ENCODE measurements at places on chromosomes 7 and 10.

DNA sequence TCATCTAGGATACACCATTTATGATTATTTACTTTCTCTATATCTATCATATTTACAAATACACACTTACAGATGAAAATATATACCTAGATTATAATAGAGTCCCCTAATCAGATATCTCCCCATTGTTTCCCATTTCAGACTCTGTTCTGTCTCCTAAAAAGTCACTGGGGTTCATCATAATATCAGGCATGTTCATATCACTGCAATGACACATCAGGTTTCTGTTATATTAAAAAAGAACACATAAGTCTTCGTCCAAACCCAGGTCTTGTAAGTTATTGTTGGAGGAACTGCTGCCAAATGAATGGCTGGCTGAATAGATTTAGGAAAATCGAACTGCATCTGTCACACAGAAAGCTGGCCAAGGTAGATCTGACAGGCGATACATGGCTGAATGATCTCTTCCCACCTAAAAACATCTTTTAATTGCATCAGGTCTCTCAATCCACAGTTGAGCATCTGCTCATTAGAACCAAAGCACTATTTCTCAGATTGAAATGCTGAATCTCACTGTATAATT, 178.7 kb downstream of the CACNA2D1 start:
- no peak for DNase-seq

DNA sequence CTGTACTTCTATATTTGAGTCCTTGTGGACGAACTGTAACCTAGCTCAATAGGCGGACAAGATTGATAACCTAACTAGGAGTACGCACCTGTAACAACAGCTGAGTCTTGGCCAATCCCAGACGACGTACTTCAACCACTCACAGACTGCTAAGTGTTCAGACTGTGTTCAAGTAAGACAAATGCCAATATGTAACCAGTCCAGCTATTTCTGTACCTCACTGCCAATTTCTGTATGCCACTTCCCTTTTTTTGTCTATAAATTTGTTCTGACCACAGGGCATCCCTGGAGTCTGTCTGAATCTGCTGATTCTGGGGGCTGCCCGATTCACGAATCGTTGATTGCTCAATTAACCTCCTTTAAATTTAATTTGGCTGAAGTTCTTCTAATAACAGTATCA, 32.2 kb downstream of the HACD1 start:
- no peak for DNase-seq

DNA sequence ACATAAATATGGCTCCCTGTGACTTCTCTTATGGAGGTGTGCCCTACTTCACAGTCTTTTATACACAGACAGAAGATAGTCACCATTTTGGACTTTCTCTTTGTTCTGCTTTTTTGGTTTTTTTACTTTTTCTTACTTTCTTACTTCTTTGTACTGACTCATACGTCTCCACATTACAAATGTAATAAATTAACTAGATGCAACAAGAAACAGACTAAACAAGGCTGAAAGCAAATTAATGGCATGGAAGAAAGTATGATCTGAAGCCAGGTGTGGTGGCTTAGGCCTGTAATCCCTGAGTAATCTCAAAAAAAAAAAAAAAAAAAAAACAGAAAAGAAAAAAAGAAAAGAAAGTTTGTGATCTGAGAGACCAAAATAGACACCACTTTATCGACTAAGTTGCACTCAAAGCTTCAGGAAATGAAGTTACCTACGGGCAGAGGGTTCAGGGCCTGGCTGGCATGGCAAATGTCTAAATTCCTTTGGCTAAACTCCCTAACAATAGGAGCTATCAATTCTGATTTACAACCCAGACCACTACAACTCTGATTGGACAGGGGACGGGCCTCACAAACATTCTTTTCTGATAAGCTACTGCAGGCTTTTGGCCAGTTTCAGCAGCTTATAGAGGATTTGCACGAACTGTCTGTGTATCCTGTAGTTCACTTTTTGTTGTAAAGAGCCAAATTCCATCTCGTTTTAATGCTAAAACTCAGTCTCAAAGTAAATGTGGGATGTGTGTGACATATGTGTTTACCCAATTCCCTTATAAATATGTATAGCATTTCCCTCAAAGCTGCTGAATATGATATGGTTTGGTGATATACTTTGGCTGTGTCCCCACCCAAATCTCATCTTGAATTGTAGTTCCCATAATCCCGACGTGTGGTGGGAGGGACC, 129.1 kb downstream of the SEPTIN14 start:
- DNase-seq, result no peak

GRCh38 chr10:31099664-31100063, 68.0 kb upstream of the ZNF438 start:
- DNase-seq, result no peak

GRCh38 chr7:112192236-112193154, 13.7 kb downstream of the DOCK4 start:
- no peak for DNase-seq

DNA sequence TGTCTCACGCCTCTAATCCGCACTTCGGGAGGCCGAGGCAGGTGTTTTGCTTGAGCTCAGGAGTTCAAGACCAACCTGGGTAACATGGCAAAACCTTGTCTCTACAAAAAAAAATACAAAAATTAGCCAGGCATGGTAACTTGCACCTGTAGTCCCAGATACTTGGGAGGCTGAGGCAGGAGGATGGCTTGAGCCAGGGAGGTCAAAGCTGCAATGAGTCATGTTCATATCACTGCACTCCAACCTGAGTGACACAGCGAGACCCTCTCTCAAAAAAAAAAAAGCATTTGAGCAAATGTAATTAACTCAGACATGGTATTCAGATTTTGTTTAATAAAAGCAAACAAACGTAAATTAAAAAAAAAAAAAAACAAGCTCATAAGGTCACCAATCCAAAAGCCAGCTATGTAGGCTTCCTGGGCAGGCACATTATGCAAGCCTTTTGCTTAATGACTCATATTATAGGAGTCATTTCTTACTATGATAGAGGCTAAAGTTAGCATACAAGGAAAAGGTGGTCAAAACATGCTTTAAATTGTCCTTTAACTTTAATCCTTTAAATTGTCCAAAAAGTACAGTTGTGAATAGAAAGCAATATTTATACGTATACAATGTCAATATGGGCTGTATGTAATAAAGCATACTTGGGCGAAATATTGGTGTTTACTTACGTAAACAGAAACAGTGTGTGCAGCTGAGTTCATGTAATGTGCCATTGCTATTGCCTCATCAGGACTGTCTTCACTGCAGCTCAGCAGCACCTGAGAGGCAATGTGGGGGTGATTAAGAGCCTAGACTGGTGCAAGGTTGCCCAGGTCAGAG, 13.0 kb downstream of the AKR1D1 start:
- no peak for DNase-seq

- no peak for DNase-seq
Observed at GRCh38 chr7:128836729-128837348, 6.6 kb downstream of the FLNC start.

- no peak for DNase-seq
Observed at GRCh38 chr7:151317936-151318335, 23.7 kb upstream of the NUB1 start.

Data from CD4-positive, alpha-beta T cell treated with Interleukin-21 for 1 hour (primary cell).